ENCODE measurements at places on chromosomes 3 and 15.
A peak's percentile ranks its signal among the peaks of the same experiment; 100 is the strongest.

GRCh38 chr15:61726166-61726565 lies 334.1 kb downstream of the VPS13C start:
- DNase-seq = no peak

DNA sequence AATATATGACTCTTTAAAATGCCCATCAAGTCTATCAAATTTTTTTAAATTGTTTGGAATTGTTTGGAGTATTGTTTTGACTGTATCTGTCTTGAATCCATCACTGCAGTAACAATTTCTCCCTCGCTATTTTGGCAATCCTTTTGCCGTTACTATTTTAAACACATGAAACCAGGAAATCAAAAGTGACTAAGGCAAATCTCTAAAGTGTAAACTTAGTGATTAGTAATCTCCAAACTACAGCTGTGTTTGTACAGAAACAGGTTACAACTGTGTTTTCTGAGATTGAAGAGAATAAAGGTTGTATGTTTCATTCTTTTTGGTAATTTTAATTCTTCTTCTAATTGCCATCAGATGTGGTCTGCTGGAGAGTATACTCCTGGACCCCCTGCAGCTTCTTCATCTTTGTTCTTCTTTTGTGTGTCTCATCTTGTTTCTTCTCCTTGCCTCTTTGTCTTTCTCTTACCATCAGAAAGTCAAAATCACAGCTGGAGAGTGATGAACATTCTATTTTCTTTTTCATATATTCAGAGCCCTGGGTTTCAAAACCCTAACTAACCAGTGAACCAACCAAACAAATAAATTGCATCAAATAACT lies 465.4 kb downstream of the RBMS3 start:
- no peak for DNase-seq

- DNase-seq = no peak
Observed at GRCh38 chr3:128448491-128448890, 18.2 kb downstream of the DNAJB8 start.

GRCh38 chr3:182914341-182914740 lies 66.0 kb downstream of the DCUN1D1 start:
- no peak for DNase-seq

GRCh38 chr3:158794936-158795518 lies 6.8 kb upstream of the MFSD1 start:
- DNase-seq = peak; percentile 33

DNA sequence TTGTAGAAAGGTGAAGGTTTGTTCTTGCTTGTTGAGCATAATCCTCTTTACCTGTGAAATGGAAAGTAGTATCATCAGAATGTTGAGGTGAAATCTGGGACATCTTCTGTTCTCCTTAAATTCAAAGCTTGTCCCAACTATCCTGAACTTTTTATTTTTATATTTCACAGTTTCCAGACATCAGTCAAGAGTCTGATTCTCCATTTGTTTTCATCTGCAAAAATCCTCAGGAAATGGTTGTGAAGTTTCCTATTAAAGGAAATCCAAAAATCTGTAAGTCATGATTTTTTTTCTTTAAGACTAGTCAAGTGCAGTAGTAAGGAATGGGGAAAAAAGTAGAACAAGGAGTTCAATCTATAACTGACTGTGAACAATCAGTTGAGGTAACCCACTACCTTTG lies 15.5 kb upstream of the ZNF609 start:
- no peak for DNase-seq

DNA sequence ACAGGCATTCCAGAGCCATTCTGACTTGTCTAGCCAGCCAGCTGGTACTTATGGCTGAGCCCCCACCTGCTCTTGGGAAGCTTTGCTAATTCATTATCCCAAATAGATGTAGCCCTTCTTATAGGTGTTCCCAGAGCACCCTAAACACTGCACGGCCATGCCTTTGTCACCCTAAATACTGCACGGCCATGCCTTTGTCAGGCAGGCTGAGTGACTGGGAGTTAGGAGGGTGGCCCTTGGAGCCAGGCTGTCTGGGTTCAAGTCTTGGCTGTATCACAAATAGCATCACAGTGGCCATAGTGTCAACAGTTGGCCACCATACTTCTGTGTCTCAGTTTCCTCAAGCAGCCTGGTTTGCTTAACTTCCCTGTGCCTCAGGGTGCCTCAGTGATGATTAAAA lies 292.3 kb downstream of the ADAMTS17 start:
- DNase-seq = no peak

DNA sequence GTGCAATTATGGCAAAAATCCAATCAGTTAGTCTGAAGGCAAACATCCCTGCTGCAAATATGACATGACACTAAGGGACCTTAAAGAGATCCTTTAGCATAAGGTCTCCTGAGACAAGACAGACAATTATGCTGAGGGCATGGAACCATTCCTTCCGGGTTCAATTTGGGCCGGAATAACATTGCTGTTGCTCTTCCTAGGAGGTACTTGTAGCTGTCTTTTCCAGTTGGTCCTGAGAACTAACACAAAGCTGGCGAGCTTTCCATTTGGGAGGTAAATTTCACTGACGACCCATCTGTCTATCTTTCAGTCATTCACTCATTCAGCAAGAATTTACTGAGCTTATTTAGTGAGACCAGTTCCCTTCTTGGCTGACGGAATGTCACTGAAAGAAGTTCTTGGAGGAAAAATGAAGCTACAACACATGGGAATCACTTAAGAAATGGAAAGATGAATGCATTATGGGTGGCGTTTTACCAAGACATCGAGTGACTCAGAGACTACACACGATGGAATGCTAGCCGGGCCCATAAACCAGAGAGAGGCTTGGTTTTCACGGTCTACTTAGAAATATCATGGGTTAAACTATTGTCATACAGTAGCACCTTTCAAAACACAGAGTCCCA lies 215.5 kb downstream of the PDZRN3 start:
- DNase-seq = no peak

DNA sequence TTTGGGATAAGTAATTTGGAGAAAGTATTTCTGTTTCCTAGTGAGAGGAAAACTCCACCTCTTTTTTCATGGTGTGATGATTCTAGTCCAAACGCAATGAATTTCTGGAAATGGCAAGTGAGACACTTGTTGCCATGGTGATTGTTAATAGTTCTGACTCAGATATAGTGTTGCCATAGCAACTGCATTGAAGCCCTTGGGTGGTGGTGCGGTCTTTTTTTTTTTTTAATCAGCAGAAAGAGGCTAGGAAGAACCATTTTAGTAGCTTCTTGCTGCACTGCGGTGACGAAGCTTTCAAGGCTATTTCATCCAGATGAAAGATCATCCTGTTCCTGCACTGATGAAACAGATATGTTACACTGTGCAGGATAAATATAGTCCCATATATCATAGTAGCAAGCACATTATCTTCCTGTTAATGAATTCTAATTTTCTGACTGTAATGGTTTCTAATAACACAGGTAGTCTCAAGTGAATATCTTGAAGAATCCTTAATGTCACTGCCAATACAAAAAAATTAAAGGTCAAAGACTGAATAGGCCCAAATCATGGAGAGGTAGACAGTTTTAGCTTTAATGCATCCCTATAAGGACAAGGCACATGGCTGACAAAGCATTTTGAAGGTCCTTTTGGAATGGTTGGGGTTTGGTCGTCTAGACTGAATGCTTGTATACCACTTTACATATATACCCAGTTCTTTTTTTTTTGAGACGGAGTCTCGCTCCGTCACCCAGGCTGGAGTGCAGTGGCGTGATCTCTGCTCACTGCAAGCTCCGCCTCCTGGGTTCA lies 125.1 kb upstream of the ZBTB20 start:
- no peak for DNase-seq

GRCh38 chr3:18888370-18888769 lies 259.9 kb upstream of the KCNH8 start:
- no peak for DNase-seq

DNA sequence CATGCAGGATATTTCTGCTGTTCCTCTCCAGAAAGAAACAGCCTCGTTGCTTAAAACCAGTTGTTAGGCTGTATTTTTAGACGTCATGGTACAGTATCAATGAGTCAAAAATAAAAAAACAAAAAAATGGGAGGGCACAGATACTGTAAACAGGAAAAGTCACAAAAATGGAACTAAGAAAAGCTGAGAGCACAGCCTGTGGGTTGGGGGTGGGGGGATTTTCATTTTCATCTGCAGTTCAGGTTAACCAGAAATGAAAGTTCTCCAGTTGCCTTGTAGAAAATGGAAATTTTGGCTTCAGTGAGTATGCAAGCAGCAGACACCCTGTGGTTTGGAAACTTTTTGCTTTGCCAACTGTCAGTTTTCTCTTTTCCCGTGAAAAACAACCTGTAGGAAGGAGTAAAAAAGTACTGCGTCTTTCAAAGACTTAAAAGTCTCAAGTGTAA lies 59.0 kb downstream of the FRMD4B start:
- no peak for DNase-seq

DNA sequence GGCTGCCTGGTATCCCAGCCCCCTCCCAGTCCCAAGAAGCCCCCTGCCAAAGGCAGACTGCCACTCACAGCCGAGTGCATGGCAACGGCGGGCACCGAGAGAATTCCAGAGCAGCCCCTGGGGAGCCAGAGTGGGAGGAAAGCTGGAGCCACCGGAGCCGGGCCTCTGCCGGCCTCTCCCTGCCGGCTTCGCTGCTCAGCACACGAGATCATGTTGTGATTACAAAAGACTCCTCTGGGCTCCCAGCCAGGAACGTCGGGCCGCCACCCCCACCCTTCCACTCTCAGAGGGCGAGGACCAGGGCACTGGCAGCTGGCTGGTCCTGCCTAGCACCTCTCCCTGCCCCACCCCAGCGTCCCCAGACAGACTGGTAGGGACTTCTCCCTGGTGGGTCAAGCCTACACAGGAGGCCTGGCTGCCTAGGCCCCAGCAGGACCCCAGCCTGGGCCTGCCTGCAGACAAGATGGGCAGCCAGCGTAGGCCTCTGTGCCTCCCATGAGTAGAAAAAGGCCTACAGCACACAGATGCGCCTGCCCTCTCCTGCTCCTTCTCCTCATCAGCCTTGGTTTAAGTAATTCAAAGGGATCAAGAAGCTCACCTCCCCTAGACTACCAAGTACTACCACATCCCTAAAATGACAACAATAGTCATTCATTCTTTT lies at the start of gene CCDC9B:
Gene CCDC9B (minus strand): TSS at position 200 of the 661 bp plus-strand sequence. CDS start 120 bp downstream, at position 80.
- DNase-seq = no peak

GRCh38 chr15:59052915-59053407 lies 52.0 kb upstream of the CCNB2 start:
- DNase-seq = no peak

GRCh38 chr3:62785384-62785783 lies 89.8 kb downstream of the CADPS start:
- DNase-seq = no peak

Measured in GDM1 (cell line).